ENCODE measurements at places on chromosomes 1 and 21.
A peak's percentile ranks its signal among the peaks of the same experiment; 100 is the strongest.

- DNase-seq, result no peak
Observed at GRCh38 chr1:14522926-14523241, 75.6 kb upstream of the KAZN start.

DNA sequence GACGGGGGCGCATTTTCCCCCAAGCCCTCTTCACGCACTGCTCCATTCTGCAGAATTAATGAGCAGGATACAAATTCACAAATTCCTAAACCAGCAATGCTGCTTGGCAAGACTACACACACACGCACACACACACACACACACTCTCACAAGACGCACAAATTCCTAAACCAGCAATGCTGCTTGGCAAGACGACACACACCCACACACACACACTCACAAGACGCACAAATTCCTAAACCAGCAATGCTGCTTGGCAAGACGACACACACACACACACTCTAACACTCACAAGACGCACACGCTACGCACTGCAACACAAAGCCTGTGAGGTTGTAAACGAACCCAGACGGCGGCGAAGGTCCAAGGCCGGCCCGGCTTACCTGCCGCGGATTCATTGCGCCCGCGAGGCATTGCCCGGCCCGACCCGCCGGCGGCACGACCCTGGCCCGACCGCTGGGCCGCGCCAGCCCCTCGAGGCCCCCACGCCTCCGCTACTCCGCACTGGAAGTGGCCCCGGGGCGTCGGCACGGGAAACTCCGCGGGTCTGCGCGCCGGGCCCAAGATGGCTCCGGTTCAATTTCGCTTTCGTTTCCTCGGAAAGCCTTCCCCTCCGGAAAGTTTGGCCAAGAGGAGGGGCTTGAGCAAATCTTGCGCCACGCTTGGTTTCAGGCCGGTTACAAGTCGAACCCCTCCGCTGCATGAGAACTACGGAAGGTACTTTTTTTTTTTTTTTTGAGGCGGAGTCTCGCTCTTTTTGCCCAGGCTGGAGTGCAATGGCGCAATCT lies at the start of gene ADAR:
Gene ADAR, minus strand, starts transcription at position 578 of the 788 bp plus-strand sequence. Its CDS starts 180 bp downstream, at position 398.
- DNase-seq, result peak; percentile 96

DNA sequence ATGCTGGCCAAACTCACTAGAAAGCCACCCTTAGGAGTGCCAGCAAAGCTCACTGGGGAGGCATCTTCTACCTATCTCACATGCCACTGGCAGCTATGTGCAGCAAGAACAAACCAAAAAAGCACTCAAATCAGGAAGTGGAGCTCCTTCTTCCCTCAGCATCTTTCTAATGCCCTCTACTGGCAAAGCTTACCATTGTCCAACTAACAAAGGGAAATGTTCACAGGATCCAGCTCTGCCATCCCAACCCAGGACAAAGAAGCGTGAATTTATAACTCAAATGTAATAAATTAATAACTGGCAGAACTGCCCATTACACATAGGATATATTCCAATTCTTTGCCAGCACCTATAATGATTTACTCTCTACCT lies 38.9 kb downstream of the LEPR start:
- no peak for DNase-seq

GRCh38 chr1:59487335-59488031 lies 190.6 kb downstream of the FGGY start:
- DNase-seq, result peak; percentile 70

DNA sequence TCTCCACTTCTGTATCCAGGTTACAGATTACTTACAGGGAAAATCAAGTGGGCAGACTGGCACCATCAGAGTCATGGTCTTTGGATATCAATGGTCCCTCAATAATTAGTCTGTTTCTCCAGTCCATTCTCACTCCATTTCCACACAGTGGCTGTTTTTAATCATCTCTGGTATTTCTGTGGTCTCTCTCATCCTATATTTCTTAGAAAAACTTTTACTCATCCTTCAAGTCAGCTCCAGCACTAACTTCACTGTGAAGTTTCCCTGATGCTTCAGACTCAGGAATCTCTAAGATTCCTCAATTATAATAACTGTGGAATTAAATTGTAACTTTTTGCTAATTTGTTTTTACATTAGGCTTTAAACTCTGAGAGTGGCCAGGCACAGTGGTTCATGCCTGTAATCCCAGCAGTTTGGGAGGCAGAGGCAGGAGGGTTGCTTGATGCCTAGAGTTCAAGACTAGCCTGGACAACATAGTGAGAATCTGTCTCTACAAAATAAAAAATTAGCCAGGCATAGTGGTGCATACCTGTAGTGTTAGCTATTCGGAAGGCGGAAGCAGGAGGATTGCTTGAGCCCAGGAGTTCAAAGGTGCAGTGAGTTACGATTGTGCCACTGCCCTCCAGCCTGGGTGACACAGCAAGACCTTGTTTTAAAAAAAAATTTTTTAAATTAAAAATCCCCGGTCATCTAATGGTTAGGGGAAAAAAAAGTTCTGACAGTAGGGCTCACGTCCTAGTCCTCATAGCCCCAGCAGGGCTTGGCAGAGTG lies 10.6 kb downstream of the CD160 start:
- DNase-seq, result no peak

- no peak for DNase-seq
Observed at GRCh38 chr1:167784876-167785550, 63.2 kb downstream of the MPZL1 start.

DNA sequence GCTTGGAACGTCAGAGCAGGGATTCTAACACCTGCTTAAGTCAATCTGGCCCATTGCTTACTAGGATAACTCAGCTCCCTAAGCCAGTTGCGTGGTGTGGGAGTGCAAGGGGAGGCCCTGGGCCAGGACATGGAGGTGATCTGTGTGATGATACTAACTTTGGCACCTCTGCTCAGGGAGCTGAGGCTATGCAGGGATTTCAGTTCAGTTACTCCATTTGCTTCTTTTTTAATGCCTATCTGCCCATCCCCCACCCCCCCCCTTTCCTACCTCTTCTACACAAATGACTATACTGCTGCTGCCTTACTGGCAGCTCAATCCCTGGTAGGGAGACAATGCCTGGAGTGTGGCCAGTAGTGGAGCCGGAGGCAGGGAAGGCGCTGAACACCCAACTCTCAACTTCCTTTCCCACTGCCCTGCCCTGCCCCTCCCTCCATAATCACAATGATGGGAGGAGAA lies 19.5 kb downstream of the INKA2 start:
- no peak for DNase-seq

- no peak for DNase-seq
Observed at GRCh38 chr1:217717959-217718358, 86.8 kb downstream of the SPATA17 start.

- no peak for DNase-seq
Observed at GRCh38 chr1:172486805-172487454, 43.1 kb upstream of the PIGC start.

DNA sequence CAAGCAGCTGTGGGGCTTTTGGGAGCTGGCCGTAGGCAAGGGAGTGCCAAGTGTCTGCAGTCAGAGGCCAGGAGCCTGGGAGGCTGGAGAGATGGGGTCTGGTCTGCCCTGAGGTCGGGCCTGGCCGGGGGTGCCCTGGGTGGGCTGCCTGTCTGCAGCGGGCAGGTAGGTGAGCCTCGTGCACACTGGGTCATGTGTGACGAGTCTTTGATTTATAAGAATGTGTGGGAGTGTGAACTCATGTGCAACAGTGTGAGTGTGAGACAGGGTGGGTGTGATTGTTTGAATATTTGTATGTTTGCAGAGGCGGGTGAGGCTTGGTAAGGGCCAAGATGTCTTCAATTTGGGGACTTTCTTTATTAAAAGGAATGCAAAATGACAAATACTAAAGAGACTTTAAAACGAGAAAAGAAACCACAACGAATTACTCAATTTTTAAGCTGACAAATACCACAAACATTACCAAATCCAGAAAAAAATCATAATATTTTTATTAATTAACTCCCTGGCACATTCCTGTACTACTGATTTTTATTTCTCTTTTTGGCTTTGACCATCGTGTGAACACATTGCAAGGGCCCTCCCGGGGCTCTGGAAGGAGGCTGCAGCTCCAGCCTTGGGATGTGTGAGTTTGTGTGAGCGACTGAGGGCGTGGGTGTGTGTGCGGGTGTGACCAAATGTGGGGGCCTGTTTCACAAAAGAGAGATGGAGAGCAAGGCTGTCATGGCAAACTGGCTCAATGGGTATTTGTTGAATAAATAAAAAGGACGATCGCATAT lies 110.3 kb upstream of the WNT4 start:
- no peak for DNase-seq

GRCh38 chr1:53182111-53182593 lies 14.5 kb upstream of the CPT2 start:
- no peak for DNase-seq

- DNase-seq, result no peak
Observed at GRCh38 chr21:45460011-45460565, 55.1 kb downstream of the COL18A1 start.

DNA sequence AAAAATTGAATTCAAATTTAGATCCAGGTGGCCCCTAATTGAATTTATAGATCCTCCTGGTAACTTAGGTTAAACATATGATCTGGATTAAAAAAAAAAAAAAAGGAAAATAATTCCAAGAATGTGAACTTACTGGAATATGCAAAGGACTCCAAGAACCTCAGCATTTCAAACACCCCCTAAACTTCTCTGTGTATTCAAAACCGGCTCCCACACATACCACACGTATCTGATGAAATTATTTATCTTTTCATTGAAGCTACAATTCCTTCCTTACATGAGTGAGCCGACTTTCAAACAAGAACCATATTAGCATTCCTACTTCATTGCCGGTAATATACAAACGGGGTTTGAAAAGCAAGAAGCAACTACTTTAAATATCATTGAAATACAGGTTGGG lies 61.4 kb upstream of the FMN2 start:
- DNase-seq, result no peak

DNA sequence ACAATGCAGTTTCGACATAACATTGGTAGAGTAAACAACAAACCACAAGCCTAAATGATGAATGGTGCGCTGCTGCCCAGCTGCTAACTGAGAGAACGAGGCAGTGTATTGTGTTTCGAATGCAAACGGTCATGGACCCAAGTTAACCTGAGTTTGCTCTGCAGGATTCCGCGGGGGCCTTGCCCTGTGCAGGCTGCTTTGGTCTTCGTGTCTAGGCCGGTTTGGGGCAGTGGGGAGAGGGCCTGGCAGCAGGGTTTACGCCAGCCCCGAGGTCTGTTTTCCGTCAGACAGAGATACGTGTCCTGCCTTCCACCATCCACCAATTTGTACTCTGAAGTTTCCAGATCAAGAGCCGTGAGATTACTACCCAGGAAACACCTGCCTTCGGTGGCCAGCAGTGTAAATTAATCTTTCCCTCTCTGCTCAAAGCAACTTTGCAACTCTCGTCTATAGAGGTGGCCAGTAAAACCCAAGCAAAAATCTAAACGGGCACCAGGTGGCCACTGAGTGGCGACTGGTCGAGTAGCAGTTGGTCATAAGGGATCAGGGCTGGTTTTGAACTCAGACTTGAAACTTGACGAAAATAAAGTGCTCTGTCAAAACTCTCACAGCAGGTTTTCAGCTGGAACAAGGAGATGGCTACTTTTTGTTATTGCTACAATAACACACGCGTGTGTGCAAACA lies 6.3 kb upstream of the PRDM15 start:
- no peak for DNase-seq

GRCh38 chr1:229300099-229300757 lies 29.3 kb downstream of the RAB4A start:
- no peak for DNase-seq

GRCh38 chr1:41427916-41428737 lies 56.4 kb downstream of the EDN2 start:
- DNase-seq, result no peak

GRCh38 chr1:244461245-244462071 lies at the start of gene CATSPERE:
TSS of gene CATSPERE (plus strand) at chr1:244461273. CDS start at chr1:244461430, 157 bp downstream.
- DNase-seq, result peak; percentile 95

DNA sequence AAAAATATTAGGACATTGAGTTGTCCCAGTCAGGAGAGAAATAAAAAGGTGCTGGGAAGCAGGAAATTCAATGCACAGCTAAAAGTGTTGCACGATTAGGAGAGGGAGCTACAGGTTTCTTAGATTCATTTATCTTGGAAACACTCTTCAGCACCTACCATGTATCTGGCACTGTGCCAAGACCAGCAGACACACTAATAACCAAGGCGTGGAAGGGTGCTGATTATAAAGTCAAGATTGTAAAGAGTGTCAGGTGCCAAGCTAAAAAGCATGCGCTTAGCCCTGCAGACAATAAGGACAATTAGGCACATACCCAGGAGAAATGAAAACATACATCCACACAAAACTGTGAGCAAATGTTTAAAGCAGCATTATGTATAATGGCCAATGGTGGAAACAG lies 129.9 kb downstream of the DSCAM start:
- DNase-seq, result no peak

GRCh38 chr1:29325675-29326074 lies 89.4 kb downstream of the PTPRU start:
- DNase-seq, result no peak

- no peak for DNase-seq
Observed at GRCh38 chr1:212528501-212528900, 80.1 kb upstream of the ATF3 start.

GRCh38 chr1:233042834-233043233 lies 92.4 kb downstream of the NTPCR start:
- no peak for DNase-seq

DNA sequence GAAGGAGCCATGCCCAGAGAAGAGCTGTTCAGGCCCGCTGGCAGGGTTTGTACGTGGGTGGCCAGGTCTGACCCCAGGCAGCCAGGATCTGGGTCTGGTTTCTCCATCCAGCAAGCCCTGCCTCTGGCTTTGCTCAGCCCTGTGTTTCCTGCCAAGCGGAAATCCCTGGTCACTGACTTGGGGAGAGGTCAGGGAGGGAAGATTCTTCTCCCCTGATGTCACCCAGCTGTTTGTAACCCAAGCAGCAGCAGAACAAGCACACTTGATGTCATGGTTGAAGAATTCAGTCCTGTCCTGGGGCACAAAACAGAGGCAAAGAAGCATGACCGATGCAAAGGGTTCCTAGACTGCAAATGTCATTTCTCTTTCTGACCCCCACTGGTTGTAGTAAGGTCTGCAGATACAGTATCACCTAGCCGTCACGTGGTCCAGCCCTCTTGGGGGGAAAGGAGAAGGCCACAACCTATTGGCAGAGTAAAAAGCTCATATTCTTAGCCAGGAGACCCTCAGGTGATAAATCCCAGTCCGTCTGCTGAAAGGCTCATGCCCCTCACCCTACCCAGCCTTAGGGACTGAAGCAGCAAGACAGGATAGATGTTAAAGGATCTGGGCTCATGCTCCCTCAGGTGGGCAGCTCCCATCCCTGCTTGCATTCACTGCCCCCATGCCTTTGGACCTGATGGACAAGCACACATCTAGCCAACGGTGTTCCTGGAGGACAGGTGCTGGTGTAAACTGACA lies 120.9 kb downstream of the SYT2 start:
- DNase-seq, result peak; percentile 97

- DNase-seq, result no peak
Observed at GRCh38 chr1:70887936-70888335, 159.7 kb downstream of the PTGER3 start.
